ENCODE measurements at places on chromosomes 3 and 15. TPM values are rescaled to one million over a fixed set of nuclear protein-coding genes. Genes with fewer than 3 reads are reported as not detected.

The KAT2B gene
- total RNA-seq = 71.3 TPM

The ATP13A5 gene
- total RNA-seq = not detected

The FRMD4B gene
- 32.9 TPM for total RNA-seq

The CCDC32 gene
- 27.8 TPM for total RNA-seq

The NPAP1 gene
- total RNA-seq = 0.08 TPM

The DUOXA2 gene
- total RNA-seq = not detected

The HPS3 gene
- 7.4 TPM for total RNA-seq

The SLC7A14 gene
- not detected for total RNA-seq

The RASGRP1 gene
- 2.7 TPM for total RNA-seq

The HTR3E gene
- total RNA-seq = not detected
